Fibroblast of skin of back (primary cell): ENCODE measurements at places on chromosomes 3 and 15.

DNA sequence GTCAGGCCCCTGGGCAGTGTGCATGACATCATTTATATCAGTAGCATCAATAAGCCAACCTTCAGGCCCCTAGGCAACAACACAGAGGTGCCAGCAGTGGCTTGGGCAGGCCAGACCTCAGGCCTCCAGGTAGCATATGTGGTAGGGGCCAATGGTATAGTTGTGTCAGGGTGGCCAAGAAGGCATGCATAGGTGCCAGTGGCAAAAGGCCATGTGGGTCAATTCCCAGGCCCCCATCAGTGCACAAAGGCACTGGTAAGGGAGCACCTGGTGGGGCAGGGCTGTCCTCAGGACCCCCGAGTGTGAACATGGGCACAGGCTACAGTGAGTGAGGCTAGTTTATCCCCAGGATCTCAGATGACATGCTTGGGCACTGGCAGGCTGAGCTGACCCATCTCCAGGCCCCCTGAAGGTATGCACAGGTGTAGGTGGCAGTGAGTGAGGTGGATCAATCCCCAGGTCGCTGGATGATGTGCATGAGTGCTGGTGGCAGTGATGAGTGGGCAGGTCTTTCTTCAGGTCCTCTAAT, 244.1 kb upstream of the ZNF385D start:
- DNase-seq: no peak

- DNase-seq: no peak
These were observed 115.1 kb downstream of the DNAJB8 start for GRCh38 chr3:128351546-128351945.

DNA sequence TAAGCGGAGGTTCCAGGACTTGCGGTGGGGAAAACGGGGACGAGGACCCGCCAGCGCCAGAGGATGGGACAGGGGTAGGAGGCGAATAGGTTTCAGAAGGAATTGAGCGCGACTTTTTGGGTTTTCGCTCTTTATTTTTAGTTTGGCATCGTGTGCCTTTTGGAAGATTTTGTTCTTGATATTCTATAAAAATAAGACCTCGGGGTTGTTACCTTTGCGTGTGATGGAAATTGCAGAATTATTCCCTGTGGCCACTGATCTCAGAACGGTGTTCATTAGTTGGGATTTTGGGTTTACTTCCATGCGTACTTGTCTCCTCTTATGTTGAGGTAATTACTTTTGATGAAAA, 453 bp upstream of the CCDC14 start:
- DNase-seq: no peak

GRCh38 chr3:24828551-24828950, 333.9 kb upstream of the THRB start:
- DNase-seq: no peak

DNA sequence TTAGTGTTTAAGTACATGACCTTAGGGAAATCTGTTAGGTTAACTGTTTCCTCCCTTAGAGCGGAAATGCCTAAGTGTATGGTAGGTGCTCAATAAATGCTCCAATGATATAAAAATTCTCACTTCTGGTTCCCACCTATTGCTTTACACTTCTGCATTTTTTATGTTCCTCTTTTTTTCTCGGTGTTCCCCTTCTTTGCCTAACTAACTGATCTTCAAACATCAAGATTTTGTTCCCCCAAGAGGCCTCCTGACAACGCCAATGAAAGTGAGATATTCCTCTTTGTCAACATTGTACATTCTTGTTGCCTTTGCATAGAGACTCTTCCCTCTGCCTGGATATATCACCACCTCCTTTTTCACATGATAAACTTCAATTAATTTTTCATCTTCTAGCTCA, 17.4 kb downstream of the SLC35A5 start:
- DNase-seq: no peak

- no peak for DNase-seq
These were observed 636.8 kb upstream of the KCNMB2 start for GRCh38 chr3:177899275-177900067.

- peak; percentile 72 for DNase-seq
These were observed 61.9 kb downstream of the TM4SF4 start for GRCh38 chr3:149536429-149536828.

DNA sequence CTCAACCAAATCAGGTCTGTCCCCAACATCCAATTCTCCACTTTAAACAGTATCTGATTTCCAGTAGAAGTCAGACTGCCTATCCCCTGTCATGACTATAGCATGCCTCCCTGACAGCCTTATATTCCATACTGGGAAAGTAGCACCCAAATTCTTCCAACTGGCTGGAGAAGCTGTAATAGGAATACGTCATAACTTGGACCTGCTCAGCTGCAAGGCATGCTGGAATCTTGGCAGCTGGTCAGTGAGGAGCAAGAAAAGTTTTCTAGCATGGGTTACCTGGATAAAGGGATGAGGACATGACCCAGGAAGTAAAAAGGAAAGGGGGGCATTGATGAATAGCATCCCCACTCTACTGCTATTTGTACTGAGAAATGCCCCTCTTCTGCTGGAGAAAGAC, 8.9 kb downstream of the SEMA5B start:
- DNase-seq: no peak

DNA sequence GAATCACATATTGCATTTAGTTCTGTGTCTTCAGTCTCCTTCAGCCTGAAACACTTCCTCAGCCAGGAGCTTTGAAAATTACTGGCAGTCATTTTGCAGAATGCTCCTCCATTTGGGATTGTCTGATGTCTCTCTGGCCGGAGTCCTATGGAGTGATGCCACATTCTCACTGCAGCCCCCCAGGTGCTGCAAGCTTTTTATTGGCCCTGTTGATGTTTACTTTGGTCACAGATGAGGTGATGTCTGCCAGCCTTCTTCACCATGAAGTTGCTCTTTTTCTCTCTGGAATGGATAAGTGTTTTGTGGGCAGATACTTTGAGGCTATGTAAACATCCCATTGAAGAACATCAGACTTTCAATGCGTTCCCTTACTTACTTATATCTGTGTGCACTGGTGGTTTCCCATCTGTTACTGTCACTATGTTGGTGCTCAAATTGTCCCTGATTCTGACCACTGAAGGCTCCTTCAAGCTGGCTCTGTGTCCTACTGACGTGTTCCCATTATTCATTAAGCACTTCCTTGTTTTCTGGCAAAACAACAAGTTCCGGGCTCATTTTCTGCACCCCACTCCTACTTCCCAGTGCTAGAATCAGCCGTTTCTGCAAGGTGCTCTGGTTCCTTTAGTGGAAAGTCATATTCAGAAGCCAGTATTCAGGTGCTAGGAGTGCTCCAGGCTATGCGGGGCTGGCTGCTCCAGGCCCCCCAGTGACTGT, 1.4 kb upstream of the CLEC3B start:
- DNase-seq: no peak

- peak; percentile 17 for DNase-seq
These were observed 73.9 kb upstream of the CHRNB4 start for GRCh38 chr15:78714890-78715289.

DNA sequence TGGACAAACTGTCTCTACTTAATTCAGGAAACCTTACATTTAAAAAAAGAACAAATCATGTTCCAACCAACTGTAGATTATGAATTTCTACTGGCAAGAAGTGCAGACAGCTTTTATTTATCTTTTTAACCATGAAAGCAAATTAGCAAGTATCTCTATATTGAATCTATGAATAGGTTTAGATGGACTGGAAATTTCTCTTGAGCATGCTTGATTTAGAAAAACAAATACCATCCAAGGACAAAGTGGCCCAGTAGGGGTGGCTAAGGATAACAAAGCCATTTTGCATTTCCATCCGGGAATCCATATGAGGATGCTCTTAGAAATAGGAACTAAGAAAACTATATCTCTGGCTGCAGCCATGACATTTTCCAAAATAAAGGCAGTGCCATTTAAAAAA, 150.6 kb downstream of the KCNMB2 start:
- no peak for DNase-seq

DNA sequence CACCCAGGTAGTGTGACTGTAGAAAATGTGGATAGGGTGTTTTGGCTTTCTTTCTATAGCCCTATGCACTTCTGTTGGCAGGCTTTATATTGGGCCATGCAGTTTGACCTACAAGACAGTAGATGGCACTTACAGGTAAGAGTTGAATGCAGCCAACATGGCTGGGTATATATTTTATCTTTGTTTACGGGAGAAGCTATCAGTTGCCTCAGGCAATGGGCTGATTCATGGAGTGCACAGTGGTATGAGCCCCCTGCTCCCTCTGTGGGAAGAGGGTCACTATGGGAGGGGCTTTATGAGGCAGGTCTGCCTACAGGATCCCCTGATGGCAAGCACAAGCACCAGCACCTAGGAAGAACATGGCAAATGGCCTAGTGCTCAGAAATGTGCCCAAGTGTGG, 301.2 kb upstream of the CDIN1 start:
- peak; percentile 12 for DNase-seq

DNA sequence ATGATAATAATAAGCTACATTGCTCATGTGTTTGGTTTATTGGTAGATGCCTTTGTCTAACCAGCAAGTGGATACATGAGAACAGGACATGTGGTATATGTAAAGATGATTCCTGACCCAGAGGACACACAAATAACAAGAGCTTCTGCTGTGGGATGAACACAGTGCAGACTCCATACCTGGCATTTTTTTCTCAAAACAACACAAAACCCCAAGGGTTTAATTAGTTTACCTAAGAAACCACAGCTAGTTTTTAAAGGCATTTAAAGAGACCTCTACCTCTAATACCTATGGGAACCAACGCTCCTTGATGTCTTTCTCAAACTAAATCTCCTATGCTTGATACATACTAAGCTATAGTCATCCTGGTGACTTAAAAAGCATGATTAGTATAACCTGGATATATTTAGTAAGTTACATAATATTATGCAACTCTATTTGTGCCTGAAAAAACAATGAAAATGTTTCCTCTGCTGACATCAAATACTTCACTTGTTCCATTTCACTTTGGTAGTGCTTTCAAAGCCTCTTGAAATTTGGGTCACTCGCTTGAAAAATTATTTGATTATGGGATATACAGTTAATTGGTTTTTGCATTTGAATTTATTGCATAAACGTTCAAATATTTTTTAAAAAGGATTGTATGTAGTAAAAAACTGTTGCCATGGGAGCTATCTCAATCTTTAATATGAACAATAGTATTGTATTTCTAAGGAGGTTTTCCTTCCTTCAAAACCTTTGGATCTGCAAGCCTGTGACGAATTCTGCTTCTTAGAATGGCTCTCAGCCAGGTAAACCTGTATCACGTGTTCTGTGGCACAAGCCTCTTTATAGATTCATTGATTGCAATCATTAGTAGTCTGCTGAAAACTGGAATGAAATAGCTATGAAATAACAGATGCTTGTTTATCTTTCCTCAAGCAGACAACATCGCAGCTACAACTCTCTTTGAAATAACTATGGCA, 233.0 kb upstream of the KCNMB2 start:
- DNase-seq: no peak

GRCh38 chr15:101372149-101372577, 77.1 kb upstream of the SNRPA1 start:
- peak; percentile 51 for DNase-seq

DNA sequence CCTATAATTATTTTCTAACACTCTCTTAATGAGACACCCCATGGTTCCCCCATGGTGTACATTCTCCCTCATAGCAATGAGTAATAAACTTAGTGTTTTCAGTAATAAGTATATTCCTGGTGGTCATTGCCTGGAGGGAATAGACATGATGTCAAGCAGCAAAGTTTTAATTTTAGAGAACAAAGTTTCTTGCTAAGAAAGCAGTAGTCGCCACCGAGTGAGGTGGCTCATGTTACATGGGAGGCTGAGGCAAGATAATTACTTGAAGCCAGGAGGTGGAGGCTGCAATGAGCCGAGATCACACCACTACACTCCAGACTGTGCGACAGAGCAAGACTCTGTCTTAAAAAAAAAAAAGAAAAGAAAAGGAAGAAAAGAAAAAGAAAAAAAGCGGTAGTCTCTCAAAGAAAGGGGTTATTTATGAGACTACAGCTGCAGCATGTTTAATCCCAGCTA, 2.4 kb upstream of the ELP6 start:
- no peak for DNase-seq

GRCh38 chr15:57364282-57365007, 11.9 kb upstream of the CGNL1 start:
- peak; percentile 48 for DNase-seq

- no peak for DNase-seq
These were observed 240.2 kb downstream of the TP63 start for GRCh38 chr3:189871418-189871817.

GRCh38 chr15:90095521-90095959, 6.7 kb downstream of the IDH2 start:
- no peak for DNase-seq

- no peak for DNase-seq
These were observed 90.8 kb upstream of the TNFAIP8L3 start for GRCh38 chr15:51185213-51186159.

DNA sequence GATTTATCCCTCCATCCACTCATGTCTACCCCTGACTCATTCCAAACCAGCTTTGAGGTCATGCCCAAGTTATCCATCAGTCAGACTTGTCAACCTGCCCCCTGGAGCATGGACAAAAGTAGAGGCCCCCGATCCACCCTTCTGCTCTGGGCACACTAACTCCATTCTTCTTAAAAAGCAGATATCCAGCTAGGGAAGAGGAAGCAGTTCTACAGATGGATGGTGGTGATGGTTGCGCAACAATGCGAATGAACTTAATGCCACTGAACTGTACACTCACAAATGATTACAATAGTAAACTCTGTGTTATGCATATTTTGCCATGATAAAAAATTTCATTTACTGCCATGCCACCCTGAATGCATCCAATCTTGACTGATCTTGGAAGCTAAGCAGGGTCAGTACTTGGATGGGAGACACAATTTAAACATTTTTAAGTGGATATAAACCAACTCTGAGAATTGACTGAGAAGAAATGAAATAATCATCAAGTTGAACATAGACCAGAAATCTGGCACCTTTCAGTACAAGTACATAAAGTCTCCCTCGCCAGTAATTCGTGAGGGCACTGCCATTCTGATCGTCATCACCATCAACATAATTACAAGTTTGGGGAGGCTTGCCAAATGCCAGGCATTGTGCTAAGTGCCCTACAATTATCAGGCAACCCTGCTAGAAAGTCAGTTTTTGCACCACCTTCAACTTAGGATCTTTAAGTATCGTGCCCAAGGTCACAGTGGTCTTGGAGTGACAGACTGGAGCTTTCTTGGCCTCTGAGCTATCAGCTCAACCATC, 124.8 kb downstream of the ATP10A start:
- no peak for DNase-seq

GRCh38 chr3:52423173-52423572, 21.7 kb downstream of the SEMA3G start:
- no peak for DNase-seq

GRCh38 chr3:46860017-46860809, 3.0 kb downstream of the MYL3 start:
- DNase-seq: no peak
